ENCODE measurements at places on chromosomes 3 and 15. TPM values are rescaled to one million over a fixed set of nuclear protein-coding genes. Genes with fewer than 3 reads are reported as not detected.
A peak's percentile ranks its signal among the peaks of the same experiment; 100 is the strongest.

DNA sequence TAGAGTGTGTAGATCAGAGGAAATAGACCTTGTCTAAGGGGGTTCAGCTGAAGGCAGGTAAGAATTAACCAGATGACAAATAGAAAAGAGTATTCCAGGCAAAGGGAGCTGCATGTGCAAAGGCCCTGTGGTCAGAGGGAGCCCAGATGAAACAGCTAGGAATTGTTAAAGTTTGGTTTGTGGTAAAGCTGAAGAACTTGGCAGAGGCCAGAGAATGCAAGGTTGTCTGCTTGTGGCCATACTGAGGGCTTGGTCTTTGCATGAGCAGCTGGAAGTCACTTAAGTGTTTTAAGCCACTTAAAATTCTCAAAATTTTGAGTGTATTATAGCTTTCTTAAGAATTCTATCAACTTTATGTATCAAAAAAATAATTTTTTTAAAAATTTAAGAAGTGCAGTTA, 116.5 kb downstream of the NEK10 start:
- no peak overlapping the region for H3K4me3 ChIP-seq
- no peaks in the 10 kb centered on the region for H3K27me3 ChIP-seq
- no peak for DNase-seq
- H3K27ac ChIP-seq, result no peak overlapping the region
- H3K36me3 ChIP-seq, result no peaks in the 10 kb centered on the region

- H3K36me3 ChIP-seq, result peaks cover 28% of the 10 kb centered on the region
- no peak overlapping the region for H3K4me3 ChIP-seq
- H3K4me1 ChIP-seq, result no peaks in the 10 kb centered on the region
- no peak overlapping the region for H3K27ac ChIP-seq
- no peaks in the 10 kb centered on the region for H3K27me3 ChIP-seq
- no peak for DNase-seq
Observed at GRCh38 chr3:146203776-146204175, 42.8 kb upstream of the PLOD2 start.

GRCh38 chr3:46845397-46845859, 17.8 kb downstream of the MYL3 start:
- peak overlapping the region; percentile 67 for H3K27ac ChIP-seq
- no peaks in the 10 kb centered on the region for H3K27me3 ChIP-seq
- H3K36me3 ChIP-seq, result peaks cover 18% of the 10 kb centered on the region
- peak overlapping the region; percentile 33 for H3K4me3 ChIP-seq
- DNase-seq, result peak; percentile 67

DNA sequence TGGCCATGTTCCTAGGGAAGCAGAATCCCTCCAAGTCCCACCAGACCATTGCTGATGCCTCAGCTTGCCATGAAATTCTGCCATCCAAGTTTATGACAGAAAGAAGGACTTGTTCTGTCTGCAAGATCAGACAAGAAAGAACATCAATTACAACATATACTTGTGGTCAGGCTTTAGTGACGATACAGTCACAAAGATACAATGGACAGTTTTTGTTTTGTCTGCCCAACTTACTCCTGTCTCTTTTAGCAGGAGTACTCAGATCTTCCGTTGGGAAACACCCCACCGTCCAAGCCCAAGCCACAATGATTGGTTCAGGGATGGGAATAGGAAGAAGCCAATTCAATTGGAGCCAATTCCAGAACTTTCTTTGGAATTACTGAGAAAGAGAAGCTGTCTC, 15.7 kb downstream of the KLHL6 start:
- H3K27me3 ChIP-seq, result no peaks in the 10 kb centered on the region
- H3K27ac ChIP-seq, result no peak overlapping the region
- no peaks in the 10 kb centered on the region for H3K4me1 ChIP-seq
- no peak overlapping the region for H3K4me3 ChIP-seq
- no peak for DNase-seq
- H3K36me3 ChIP-seq, result no peaks in the 10 kb centered on the region

- H3K27me3 ChIP-seq, result no peaks in the 10 kb centered on the region
- no peak for DNase-seq
- H3K4me1 ChIP-seq, result peaks cover 42% of the 10 kb centered on the region
- H3K36me3 ChIP-seq, result peaks cover 8% of the 10 kb centered on the region
- H3K4me3 ChIP-seq, result no peak overlapping the region
Observed at GRCh38 chr3:42140665-42141203, 49.6 kb downstream of the TRAK1 start.

- H3K27ac ChIP-seq, result no peak overlapping the region
- no peak overlapping the region for H3K4me3 ChIP-seq
- no peaks in the 10 kb centered on the region for H3K4me1 ChIP-seq
- no peak for DNase-seq
Observed at GRCh38 chr15:83248151-83249029, 36.1 kb downstream of the BNC1 start.

DNA sequence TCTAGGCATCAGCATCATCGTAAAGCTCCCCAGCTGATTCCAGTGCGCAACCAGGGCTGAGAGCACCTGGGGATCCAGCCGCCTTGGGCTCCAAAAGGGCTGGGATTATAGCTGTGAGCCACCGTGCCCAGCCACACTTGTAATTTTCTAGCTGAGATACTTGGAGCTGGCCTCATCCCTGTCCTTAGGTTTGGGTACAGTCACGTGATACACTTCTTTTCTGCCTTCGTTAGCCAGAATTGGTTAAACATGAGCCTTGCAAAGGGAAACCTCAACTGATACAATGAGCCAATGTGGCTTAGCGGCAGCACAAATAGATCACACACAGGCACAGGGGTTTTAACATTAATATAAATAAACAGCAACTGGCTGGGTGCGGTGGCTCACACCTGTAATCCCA, 69.8 kb upstream of the GCNT3 start:
- no peak overlapping the region for H3K4me3 ChIP-seq
- H3K36me3 ChIP-seq, result no peaks in the 10 kb centered on the region
- no peaks in the 10 kb centered on the region for H3K4me1 ChIP-seq
- no peak overlapping the region for H3K27ac ChIP-seq

GRCh38 chr15:90650117-90650955, 66.8 kb upstream of the BLM start:
- H3K27me3 ChIP-seq, result no peaks in the 10 kb centered on the region
- H3K36me3 ChIP-seq, result no peaks in the 10 kb centered on the region
- DNase-seq, result no peak
- no peak overlapping the region for H3K27ac ChIP-seq
- no peak overlapping the region for H3K4me3 ChIP-seq
- peaks cover 31% of the 10 kb centered on the region for H3K4me1 ChIP-seq

GRCh38 chr3:95899911-95900310, 914.5 kb upstream of the EPHA6 start:
- H3K4me3 ChIP-seq, result no peak overlapping the region
- no peak overlapping the region for H3K27ac ChIP-seq

GRCh38 chr3:58989163-58989562, 60.7 kb downstream of the CFAP20DC start:
- H3K4me3 ChIP-seq, result no peak overlapping the region
- H3K36me3 ChIP-seq, result no peaks in the 10 kb centered on the region
- DNase-seq, result no peak
- no peaks in the 10 kb centered on the region for H3K27me3 ChIP-seq
- H3K27ac ChIP-seq, result no peak overlapping the region

DNA sequence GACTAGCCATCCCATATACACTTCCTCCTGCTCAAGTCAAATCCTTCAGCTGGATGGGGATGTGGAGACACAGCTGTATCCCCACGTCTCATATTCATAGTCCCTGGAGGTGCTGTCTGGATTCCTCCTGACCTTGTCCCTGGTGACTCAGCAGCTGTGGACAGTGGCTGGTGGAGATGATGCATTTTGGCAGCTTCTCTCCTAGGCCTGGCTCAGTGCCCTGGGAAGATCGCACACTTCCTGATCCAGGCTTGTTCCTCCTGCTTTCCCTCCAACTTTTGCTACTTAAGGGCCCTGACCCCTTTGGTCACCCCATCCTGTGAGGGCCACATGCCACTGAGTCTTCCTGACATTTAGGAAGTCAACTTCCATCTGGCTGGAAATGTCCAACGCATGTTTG, 44.4 kb downstream of the ADAMTSL3 start:
- no peaks in the 10 kb centered on the region for H3K27me3 ChIP-seq
- H3K36me3 ChIP-seq, result no peaks in the 10 kb centered on the region
- H3K4me3 ChIP-seq, result no peak overlapping the region
- H3K27ac ChIP-seq, result no peak overlapping the region
- DNase-seq, result peak; percentile 82

DNA sequence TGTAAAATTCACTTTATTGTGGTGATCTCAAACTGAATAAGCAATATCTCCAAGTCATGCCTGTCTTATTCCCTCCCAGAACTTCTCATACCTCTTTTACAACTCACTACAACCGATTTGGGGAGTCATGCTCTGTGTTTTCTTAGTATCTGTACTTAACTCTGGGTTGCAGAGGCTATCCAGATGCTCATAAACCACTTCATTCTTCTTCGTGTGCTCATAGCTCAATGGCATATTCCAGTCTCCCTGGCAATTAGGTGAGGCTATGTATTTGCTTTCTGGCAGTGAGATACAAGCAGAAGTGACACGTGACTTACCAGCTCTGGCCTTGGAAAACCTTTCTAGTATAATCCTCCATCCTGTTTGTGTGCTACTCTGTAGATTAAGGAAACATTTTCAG, 360.9 kb downstream of the ZNF385D start:
- no peak overlapping the region for H3K4me3 ChIP-seq
- H3K4me1 ChIP-seq, result no peaks in the 10 kb centered on the region
- H3K27me3 ChIP-seq, result no peaks in the 10 kb centered on the region
- DNase-seq, result no peak

DNA sequence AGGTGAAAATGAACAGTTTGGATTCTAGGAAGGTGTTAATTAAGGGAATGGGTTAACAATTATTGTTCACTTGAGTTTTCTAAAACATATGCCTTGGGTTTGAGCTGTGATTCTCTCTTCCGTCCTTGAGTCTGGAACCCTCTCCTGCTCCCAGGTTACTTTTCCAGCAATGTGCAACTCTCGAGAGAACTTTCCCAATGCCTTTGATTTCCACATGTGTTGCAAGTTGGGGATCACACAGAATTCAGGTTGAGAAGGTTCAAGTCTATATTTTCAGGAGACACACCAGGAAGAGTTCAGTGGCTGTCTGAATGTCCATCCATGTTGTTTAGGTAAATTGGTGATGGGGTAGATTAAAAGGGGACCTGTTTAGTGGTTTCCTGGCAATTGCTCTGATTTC, 48.7 kb downstream of the TNFAIP8L3 start:
- no peak overlapping the region for H3K4me3 ChIP-seq
- no peaks in the 10 kb centered on the region for H3K36me3 ChIP-seq
- no peak for DNase-seq
- H3K27me3 ChIP-seq, result no peaks in the 10 kb centered on the region
- peaks cover 21% of the 10 kb centered on the region for H3K4me1 ChIP-seq
- no peak overlapping the region for H3K27ac ChIP-seq

GRCh38 chr3:188537606-188538005, 383.6 kb downstream of the LPP start:
- peaks cover 19% of the 10 kb centered on the region for H3K4me1 ChIP-seq
- no peaks in the 10 kb centered on the region for H3K27me3 ChIP-seq
- no peaks in the 10 kb centered on the region for H3K36me3 ChIP-seq
- no peak overlapping the region for H3K4me3 ChIP-seq
- H3K27ac ChIP-seq, result no peak overlapping the region
- DNase-seq, result no peak

- H3K36me3 ChIP-seq, result no peaks in the 10 kb centered on the region
- DNase-seq, result no peak
- H3K4me1 ChIP-seq, result no peaks in the 10 kb centered on the region
- H3K27me3 ChIP-seq, result peaks cover 40% of the 10 kb centered on the region
Observed at GRCh38 chr3:182259579-182259978, 533.7 kb upstream of the ATP11B start.

GRCh38 chr3:149437710-149438109, 36.8 kb upstream of the TM4SF4 start:
- no peak for DNase-seq
- no peaks in the 10 kb centered on the region for H3K36me3 ChIP-seq
- H3K27me3 ChIP-seq, result no peaks in the 10 kb centered on the region
- H3K27ac ChIP-seq, result no peak overlapping the region
- no peak overlapping the region for H3K4me3 ChIP-seq

ZBBX gene
- not detected for total RNA-seq

CDCP1 gene
- total RNA-seq, result 0.82 TPM

CPOX gene
- total RNA-seq, result 10.6 TPM

CDHR4 gene
- total RNA-seq, result not detected

GUCA1C gene
- total RNA-seq, result not detected

WDR82 gene
- 70.8 TPM for total RNA-seq

ATP13A4 gene
- total RNA-seq, result 0.36 TPM

CACNA1D gene
- total RNA-seq, result 0.46 TPM

ZNF80 gene
- total RNA-seq, result not detected

AGBL1 gene
- total RNA-seq, result not detected

PPIB gene
- 74.1 TPM for total RNA-seq

ARPP19 gene
- 153 TPM for total RNA-seq

SH2D7 gene
- total RNA-seq, result not detected
